ENCODE measurements at places on chromosomes 1 and 21. TPM values are rescaled to one million over a fixed set of nuclear protein-coding genes. Genes with fewer than 3 reads are reported as not detected.

The LENEP gene
- 0.35 TPM for total RNA-seq

DNA sequence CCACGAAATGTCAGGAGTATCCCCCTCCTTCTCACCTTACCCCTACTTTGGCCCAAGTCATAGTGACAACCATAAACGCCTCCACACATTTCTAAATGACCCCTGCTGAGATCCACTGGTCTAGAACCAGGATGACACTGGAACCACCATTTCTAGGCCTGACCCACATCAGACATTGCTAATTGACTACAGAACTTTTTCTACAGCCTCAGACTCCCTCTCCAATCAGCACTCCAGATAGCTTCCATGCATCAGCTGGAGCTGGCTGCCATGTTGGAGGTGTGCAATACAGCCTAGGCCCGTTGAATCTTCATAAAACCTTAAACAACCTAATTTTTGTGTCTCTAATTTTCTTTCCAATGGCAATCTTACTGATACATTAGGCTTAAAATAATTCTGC lies 18.6 kb downstream of the TCEA3 start:
- DNase-seq: no peak
- peaks cover 18% of the 10 kb centered on the region for H3K4me1 ChIP-seq
- no peaks in the 10 kb centered on the region for H3K36me3 ChIP-seq
- no peak overlapping the region for H3K27ac ChIP-seq

- no peak for DNase-seq
- H3K4me3 ChIP-seq: no peak overlapping the region
- peaks cover 5% of the 10 kb centered on the region for H3K27me3 ChIP-seq
- no peaks in the 10 kb centered on the region for H3K4me1 ChIP-seq
- H3K36me3 ChIP-seq: no peaks in the 10 kb centered on the region
- H3K27ac ChIP-seq: no peak overlapping the region
These were observed 11.2 kb upstream of the ADAMTSL4 start for GRCh38 chr1:150537732-150538684.

GRCh38 chr1:229716069-229716468 lies 90.0 kb downstream of the URB2 start:
- H3K27me3 ChIP-seq: peaks cover 7% of the 10 kb centered on the region
- DNase-seq: no peak
- H3K4me1 ChIP-seq: no peaks in the 10 kb centered on the region
- H3K4me3 ChIP-seq: no peak overlapping the region
- H3K27ac ChIP-seq: no peak overlapping the region

The LBR gene
- total RNA-seq: 251 TPM

DNA sequence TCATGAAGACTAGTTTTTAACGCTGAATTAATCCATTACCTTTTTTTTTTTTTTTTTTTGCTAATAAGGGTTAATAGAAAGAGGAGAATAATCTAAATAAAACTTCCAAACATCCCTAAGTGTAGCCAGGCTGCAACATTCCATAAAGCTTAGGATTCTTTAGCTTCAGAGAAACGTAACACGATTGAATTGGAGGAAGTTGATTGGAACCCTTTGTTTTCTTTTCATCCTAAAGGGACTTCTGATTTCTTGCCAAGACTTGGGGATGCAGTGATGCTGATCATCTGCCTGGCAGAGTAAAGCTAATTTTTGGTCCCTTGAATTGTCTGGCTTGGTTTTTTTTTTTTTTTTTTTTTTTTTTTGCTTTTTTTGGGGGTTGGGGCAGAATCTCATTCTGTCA lies 142.9 kb downstream of the VPS13D start:
- H3K27ac ChIP-seq: no peak overlapping the region
- peaks cover 50% of the 10 kb centered on the region for H3K36me3 ChIP-seq
- peaks cover 6% of the 10 kb centered on the region for H3K4me1 ChIP-seq
- H3K4me3 ChIP-seq: no peak overlapping the region
- DNase-seq: no peak
- no peaks in the 10 kb centered on the region for H3K27me3 ChIP-seq

The S100A13 gene
- 6.1 TPM for total RNA-seq

The CACNA1E gene
- not detected for total RNA-seq

GRCh38 chr1:153769221-153769620 lies 6.0 kb upstream of the SLC27A3 start:
- peaks cover 9% of the 10 kb centered on the region for H3K4me1 ChIP-seq
- no peak overlapping the region for H3K27ac ChIP-seq
- no peak for DNase-seq
- H3K27me3 ChIP-seq: no peaks in the 10 kb centered on the region

The KPRP gene
- not detected for total RNA-seq

All from activated CD4-positive, alpha-beta memory T cell treated with anti-CD3 and anti-CD28 coated beads, Interleukin-2, amount 10 ng/mL, durations not matched to agents 7 days and 5 days (primary cell).